Activated CD4-positive, alpha-beta memory T cell treated with anti-CD3 and anti-CD28 coated beads, Interleukin-2, amount 10 ng/mL, durations not matched to agents 7 days and 5 days (primary cell): ENCODE measurements at places on chromosomes 2 and 18.

- H3K27ac ChIP-seq: no peak overlapping the region
- peaks cover 7% of the 10 kb centered on the region for H3K4me1 ChIP-seq
- no peaks in the 10 kb centered on the region for H3K36me3 ChIP-seq
- DNase-seq: no peak
- no peak overlapping the region for H3K4me3 ChIP-seq
- peaks cover 4% of the 10 kb centered on the region for H3K27me3 ChIP-seq
Observed at GRCh38 chr2:172282944-172283343, 144.4 kb upstream of the ITGA6 start.

DNA sequence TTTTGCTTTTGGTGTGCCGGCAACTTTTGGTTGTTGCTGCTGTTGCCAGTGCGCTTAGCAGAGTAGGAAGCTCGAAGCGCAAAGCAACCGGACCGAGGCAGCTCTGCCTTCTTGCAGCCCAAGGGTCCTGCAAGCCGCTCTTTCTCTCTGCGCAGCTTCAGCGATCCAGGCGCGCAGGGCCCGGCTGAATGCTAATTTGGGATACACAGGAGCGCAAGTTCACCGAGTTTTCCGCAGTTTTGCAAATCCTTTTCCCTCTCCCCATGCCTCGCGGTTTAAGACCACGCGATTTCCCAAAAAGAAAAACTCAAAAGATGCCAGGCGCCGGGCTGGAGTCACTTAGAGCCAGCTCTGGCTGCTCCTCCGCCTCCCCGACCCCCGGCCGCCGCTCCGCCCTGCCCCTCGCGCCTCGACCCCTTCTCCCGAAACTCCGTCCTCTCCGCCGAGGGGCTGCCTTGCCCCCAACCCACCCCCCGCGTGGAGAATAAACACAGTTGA lies 13.5 kb upstream of the SIX3 start:
- DNase-seq: no peak
- H3K4me1 ChIP-seq: peaks cover 15% of the 10 kb centered on the region
- H3K27ac ChIP-seq: no peak overlapping the region
- no peak overlapping the region for H3K4me3 ChIP-seq
- H3K27me3 ChIP-seq: peaks cover 85% of the 10 kb centered on the region

- H3K36me3 ChIP-seq: no peaks in the 10 kb centered on the region
- no peaks in the 10 kb centered on the region for H3K4me1 ChIP-seq
Observed at GRCh38 chr2:40513201-40513600, 61.3 kb upstream of the SLC8A1 start.

DNA sequence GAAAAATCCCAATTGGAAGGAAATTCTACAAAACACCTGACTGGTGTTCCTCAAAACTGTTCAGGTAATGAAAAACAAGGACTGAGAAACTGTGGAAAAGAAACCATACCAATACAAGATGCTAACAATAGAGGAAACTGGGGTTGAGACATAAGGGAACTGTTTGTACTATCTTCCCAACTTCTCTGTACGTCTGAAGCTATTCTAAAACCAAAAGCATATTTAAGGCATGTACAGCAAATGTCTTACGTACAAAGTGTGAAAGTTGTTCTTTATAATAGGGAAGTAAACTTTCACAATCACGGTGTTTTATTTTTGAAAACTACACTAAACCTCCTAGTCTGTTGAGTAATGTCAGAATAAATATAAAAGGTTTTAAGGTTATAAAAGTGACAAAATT lies 776.1 kb upstream of the RAB6C start:
- H3K36me3 ChIP-seq: no peaks in the 10 kb centered on the region
- no peak overlapping the region for H3K27ac ChIP-seq
- no peak for DNase-seq
- H3K27me3 ChIP-seq: no peaks in the 10 kb centered on the region
- H3K4me1 ChIP-seq: no peaks in the 10 kb centered on the region
